ENCODE measurements at places on chromosomes 7 and 10.

DNA sequence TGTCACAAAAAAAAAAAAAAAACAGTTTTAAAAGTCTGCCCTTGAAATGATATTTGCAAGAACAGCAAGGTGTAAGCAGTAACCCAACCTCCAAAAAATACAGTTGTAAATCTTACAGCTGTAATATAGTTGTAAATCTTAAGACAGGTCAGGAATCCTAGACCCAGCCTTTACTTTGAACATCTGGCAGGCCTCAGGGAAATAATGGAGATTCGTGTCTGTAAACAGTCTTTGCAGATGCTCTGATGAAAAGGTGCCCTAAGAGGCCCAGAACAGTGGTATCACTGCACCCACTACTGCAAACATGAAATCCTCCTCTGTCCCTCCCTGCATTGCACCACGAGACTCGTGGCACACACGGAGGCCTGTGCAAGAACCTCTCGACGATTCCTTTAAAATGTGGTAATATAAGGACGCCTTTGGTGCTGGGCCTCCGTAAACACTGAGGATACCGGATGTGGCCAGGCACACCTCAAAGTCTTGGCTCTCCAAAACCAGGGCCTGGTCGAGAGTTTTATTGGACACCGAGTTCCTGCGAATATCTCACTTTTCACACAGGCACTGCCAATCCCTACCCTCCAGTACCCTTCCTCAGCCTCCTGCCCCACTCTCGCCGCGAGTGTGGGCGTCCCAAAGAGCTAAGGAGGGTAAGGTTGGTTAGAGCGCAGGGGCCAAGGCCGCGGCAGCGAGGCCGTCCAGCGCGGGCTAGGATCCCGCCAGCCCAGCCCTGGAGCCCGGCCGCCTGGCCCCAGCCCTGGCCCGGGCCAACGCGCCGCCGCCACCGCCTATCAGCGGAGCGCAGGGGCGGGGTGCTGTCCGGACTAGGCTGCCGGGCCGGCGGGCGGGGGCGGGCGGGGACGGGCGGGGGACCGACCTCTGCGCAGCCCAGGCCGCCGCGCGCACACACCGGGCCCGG, at the start of gene REEP3:
REEP3 (plus strand) TSS at position 902 of the 916 bp plus-strand sequence. CDS start 145 bp downstream, outside the sequence.
- DNase-seq: peak; percentile 58

- no peak for DNase-seq
These were observed 66.3 kb downstream of the INSIG1 start for GRCh38 chr7:155363852-155364600.

DNA sequence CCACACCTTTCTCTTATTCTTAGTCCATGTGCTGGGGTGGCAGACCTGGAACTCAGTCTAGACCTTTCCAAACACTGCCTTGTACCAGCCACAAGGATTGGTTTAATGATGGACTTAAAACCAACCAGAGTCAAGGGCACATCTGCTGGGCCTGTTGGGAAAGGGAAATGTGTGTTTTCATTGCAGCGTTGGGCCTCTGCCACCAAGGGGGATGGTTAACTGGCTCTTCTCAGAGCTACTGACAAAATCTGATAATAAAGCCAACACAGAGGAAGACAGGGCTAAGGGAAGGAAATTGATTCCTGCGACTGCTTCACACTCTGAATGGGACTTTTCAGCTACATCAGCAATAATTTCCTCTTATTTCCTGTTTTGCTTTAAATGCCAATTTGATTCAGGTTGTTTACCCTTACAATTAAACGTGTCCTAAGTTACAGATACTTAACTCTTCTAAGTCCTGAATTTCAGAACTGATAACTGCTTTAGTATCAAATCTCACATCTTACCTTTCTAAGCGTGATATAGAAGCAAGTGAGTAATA, 68.4 kb upstream of the MALRD1 start:
- DNase-seq: no peak

GRCh38 chr7:29123626-29124190, 22.6 kb downstream of the CPVL start:
- no peak for DNase-seq

- no peak for DNase-seq
These were observed 50.1 kb downstream of the PLEKHS1 start for GRCh38 chr10:113801569-113801968.

DNA sequence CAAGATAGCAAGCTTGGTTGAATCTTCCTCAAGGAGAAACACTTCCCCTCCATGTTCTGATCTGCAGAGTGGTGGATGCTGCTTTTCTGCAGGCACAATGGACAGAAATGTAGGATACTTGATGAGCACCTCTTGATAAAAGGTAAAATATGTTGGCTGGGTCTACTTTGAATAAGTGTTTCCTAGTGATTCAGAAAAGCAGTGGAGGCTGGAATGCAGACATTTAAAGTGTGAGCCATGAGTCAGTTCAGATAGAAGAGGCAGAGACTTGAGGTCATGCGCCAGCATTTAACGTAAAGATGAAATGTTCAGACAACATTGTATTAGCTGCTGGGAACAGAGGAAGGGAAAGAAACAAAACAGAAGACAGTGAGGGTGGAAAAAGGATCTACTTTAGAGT, 403.1 kb downstream of the ADRA2A start:
- no peak for DNase-seq

DNA sequence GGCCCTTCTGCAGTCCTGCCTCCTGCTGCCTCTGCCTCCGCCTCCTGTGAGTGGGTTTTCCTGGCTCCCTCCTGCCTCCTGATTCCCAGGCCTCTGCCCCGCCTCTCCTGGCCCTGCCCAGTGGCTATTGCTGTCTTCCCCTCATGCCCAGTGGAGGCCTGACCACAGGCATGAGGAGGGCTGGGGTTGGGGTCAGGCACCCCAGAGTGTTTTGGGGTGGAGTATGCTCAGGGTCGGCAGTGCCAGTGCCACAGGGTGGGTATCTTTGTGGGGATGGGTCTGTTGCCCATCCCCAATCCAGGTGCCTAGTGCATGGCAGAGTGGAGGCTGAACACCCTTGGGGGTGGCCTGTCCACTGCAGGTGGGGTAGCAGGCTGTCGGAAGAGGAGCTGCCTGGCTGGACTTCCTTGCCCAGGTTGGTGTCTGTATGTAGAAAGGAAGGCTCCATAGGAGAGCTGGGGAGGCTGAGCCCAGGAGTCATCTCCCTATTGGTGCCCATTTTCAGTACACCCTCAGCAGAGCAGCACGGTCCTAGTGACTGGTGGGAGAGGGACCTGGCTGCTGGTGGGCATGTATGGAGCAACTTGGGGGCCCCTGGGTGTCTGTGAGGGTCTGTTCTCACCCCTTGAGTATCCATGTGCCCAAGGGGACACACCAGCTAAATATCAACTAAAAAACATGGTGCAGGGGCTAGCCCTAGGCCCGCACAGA, 62.2 kb downstream of the ARHGAP22 start:
- no peak for DNase-seq

- no peak for DNase-seq
These were observed 144.4 kb downstream of the PTPN20 start for GRCh38 chr10:47055386-47056246.

- DNase-seq: no peak
These were observed 28.2 kb downstream of the ZNF25 start for GRCh38 chr10:37948210-37948609.
